ENCODE measurements at places on chromosomes 3 and 15.

DNA sequence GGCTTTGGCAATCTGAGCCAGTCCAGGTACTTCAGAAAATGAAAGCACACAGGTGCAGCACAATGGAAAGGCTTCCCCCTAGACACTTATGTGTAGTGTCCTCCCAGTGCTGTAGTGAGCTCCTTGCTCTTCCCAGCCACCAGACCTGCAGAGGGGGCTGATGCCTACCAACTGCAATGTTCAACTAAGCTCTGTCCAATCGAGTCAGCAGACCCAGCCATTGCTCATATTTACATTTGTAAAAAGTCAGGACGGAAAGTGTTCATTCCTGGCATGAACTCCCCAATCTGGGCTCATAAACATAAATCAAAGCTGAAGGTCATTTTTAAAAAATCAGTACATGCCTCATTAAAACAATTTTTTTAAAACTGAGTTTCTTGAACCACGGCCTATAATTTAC lies 73.0 kb downstream of the FOXP1 start:
- DNase-seq: no peak

DNA sequence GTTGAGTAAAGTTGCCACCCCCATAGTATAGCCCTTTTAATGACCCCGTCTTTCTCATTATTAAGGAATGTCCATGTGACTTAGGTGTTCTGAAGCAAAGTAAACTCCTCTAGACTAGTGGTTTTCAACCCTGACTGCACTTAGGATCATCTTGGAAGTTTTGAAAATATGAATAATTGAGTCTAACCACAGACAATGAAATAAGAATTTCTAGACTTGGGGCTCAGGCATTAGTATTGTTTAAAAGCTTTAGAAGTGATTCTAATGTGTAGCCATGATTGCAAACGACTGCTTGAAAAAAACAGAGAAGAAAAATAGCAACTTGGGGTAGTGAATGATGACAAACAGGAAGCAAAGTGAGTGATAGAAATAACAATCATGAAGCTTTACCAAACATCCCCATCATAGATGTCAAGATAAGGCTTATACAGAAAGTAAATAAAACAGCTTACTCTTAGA lies 35.0 kb downstream of the ALCAM start:
- DNase-seq: no peak

- DNase-seq: no peak
Observed at GRCh38 chr3:27031476-27031875, 337.7 kb downstream of the NEK10 start.

DNA sequence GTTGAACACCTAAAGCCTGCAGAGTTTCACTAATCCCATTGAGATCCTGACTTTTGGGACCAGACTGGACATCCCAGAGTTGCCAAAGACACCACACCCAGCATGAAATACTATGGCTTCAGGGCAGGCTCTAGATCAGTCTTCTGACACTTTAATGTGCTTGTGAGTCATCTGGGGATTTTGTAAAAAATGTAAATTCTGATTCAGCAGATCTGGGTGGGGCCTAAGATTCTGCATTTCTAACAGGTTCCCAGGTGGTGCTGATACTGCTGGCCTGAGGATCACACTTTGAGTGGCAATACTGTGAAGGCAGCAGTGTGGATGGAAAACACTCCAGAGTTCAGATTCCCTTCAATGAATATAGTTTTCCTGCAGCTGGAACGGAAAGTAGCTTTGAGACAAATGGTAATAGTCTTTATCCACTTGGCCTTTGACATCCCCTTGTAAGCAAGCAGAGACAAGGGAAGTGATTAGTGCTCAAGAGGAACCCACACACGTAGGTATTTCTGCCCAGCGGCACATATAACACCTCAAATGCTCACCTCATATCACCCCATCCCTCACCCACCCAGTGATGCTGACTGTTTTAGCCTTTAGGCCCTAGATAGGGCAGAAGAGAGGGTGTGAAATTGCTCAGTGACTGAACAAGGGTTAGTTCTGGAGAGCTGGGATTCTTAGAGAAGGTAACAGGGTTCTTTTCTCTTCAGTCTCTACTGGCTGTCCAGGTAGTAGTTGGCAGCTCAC lies 51.5 kb upstream of the GSK3B start:
- no peak for DNase-seq

DNA sequence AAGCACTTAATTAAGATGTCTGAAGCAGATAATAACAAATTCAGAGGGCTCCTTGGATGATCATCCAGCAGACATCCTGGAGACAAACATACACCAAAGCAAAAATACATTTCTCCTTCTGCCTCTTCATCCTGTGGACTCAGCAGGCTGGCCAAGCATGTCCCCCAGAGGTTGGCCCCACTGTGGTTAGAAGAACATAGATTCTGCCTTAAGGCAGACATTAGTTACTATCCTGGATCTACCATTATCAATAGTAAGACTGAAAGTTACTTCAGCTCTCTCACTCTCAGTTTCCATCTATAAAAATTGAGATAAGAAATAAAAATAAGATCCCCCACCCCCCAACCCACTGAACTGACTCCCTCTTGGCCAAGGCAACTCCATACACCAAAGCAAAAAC lies 28.6 kb upstream of the TGFBR2 start:
- DNase-seq: no peak

- no peak for DNase-seq
Observed at GRCh38 chr15:89912674-89913396, at the start of gene ARPIN. Gene ARPIN, minus strand, starts transcription at chr15:89912952. Its CDS starts 117 bp downstream, at chr15:89912835.

DNA sequence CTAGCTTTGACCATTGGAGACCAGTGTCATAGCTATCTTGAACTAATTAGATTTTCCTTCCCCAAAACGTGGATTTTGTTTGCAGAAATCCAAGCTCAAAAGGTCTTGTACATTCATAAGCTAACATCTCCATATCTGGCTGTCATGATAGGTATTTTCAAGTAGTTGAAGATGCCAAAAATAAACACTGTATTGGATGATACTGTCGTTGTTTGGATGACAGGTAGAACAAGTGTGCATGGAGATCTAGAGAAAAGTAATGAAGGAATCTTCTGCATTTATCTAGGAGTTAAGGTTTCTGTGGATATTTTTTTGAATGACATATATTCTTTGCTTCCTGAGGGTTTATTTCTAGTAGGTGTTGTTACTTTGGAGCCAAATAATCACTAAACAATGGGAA lies 1696.1 kb downstream of the SI start:
- no peak for DNase-seq

- no peak for DNase-seq
Observed at GRCh38 chr3:119700920-119701734, 1.7 kb upstream of the CFAP91 start.

DNA sequence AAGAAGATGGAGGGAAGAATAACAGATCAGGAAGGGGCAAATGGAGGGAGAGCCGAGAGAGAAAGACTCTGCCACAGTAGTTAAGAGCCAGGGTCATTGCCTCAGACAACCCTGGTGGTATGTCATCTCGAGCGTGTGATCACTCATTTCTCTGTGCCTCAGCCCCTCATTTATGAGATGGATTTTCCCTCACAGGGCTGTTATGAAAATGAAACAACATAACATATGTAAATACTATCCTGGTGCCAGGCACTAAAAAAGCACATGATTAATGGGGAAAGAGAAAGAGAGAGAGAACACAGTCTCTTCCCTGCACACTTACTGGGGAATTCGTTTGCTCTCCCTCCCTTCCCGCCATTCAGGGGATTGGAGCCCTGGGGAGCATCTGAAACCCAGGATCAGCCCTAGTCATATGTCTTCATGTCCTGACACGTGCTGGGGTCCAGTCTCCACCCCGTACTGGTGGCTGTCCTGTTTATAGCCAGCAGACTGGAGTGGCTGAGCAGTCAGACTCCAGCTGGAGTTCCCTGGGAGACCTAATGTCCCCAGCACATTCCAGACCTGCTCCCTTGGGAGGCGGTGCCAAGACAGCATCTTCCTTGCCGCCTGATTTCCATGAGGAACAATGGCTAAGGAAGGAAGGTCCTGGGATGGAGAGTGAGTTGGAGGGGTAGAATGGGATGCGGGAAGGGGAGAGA lies 14.7 kb upstream of the AMOTL2 start:
- DNase-seq: no peak

DNA sequence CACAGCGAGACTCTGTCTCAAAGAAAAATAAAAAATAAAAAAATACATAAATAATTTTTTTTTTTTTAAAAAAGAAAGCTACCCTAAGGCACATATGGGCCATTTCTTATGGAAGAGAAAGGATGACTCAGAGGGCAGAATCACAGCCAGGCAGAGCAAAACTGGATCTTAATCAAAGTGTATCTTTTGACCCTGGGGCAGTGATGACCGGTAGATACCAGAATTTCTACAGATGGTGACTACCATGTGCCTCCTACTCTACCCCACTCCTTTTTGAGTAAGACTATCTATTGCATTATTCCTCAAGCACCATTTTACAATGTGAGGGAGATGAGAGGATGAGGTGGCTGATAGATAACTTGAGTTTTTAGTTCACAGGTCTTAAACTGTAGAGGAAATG lies 26.0 kb downstream of the TARS3 start:
- no peak for DNase-seq

DNA sequence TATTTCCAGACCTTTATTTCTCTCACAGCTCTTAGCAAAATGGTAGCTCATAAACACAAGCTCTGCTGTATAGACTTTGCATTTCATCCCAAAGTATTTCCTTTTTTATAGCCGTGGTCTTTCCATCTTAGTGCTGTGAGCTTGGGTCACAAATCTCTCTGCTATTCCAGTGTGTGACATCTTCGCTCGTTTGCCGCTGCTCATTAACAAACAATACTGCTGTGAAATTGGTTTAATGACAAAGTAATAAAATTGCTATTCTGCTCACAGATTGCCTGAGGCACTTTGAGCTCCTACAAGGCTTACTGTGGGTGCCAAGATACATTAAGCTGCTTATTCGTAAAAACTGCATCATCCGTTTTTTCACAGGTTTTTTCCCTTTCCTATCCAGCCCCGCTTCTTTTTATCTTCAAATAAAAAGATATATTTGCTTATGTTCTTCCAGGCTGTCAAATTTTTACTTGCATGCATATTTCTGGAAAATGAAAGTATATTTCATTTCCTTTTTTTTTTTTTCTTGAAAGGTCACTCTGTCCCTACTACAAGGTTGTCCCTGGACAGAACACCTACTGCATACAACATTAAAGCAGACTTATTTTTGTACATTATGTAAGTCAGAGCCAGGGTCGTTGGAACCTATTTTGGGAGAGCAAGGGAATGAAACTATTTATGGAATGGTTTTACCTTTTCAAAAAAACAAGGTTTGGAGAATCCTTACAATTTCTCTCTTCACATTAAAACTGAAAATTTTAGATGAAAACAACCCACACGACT lies 174.5 kb downstream of the MEIS2 start:
- DNase-seq: no peak

- no peak for DNase-seq
Observed at GRCh38 chr3:161991901-161992540, 495.4 kb downstream of the OTOL1 start.

DNA sequence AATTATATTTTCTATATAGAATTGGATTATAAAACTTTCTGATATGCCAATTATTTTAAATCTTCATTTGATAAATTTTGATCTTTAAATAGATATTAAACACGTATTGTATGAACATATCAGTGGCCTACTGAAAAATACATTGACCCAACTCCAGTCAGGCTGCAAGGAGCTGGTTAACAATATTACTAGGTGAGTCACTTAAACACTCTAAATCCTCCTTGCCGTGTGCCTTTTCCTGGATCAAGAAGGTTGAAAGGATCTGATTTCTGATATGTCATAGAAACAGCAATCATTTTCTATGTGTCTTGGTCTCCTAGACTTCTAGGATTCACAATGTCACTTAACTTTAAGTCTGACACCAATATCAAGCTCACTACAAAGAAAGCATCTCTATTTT lies 123.2 kb downstream of the TP63 start:
- no peak for DNase-seq

GRCh38 chr3:151434151-151434890 lies 26.5 kb downstream of the IGSF10 start:
- no peak for DNase-seq

DNA sequence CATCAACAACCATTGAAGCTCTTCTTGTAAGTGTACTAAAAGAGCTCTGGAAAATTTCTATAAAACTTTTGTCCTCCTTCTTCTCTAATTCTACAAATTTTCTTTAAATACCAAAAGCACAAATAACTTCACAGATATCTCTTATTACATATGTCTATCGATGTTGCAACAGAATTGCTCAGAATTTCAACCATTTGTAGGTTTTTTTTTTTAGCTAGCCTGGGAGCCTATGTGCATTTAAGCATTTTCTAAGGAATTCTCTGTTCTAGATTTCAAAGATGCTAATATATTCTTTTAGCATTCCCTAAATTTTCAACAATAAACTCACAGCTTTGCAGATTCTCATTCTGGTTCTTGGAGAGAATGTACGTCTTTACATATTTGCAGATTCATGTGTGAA lies 774.3 kb upstream of the NR2F2 start:
- no peak for DNase-seq

DNA sequence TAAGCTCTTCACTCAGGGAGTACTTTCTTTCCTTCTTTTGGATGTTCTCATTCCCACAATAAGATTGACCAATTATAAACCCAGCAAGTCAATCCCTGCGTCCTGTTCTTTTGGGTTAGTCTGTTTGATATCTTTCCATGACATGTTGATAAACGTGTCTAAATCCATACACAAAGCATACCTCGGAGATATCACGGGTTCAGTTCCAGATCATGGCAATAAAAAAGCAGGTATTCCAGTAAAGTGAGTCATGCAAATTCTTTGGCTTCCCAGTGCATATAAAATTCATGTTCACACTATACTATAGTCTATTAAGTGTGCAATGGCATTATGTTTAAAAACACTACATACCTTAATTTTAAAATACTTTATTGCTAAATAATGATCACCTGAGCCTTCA lies 667.7 kb downstream of the MAGI1 start:
- no peak for DNase-seq

DNA sequence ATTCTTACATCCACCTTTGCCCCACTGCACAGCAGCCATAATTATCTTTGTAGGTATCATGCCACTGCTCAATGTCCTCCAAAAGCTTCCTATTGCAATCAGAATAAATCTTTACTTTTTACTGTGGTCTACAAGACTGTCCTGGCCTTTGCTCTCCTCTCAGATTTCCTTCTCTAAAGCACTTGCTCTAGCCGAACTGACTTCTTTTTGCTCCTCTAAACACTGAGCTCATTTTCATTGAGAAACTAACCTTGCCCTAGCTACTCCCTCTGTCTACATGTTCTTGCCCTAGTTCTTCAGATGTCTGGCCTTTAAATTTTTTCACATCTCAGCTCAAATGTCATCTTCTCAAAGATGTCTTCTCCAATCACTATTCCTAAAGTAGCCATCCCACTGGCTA lies 342.8 kb downstream of the TBC1D5 start:
- DNase-seq: no peak

DNA sequence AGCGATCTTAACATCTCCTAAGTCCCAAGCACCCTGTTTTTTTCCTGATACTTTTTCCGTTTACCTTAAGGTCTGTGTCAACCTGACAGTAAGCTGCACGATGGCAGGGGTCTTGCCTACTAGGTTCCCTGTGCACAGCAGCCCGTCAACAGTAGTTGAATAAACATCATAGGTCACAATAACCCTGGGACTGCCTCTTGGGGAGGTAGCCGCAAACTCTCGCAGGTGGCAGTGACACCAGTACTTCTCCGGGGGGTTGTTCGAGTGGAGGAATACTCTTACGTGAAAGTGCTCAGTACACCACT lies 365 bp upstream of the PDCD6IP start:
- no peak for DNase-seq

- DNase-seq: no peak
Observed at GRCh38 chr3:148329481-148330235, 368.0 kb upstream of the AGTR1 start.

- no peak for DNase-seq
Observed at GRCh38 chr3:134078169-134078831, 48.6 kb upstream of the SLCO2A1 start.

- DNase-seq: no peak
Observed at GRCh38 chr15:67781061-67781460, 44.2 kb upstream of the SKOR1 start.
